ENCODE measurements at places on chromosomes 5 and 9.

DNA sequence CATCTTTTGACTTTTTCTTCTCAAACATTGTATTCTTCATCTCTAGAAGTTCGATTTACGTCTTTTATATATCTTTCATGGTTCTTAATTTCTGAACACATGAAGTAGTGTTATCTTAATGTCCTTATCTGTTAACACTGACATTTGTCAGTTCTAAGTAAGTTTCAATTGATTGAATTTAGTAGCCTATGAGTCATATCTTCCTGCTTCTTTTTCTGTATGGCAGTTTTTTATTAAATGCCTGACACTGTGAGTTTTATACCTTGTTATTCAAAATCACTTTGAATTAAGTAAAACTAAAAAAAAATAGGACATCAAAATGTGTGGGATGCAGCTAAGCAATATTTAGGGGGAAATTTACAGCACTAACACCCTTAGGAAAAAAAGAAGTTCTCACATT, 707.0 kb upstream of the ACO1 start:
- DNase-seq: no peak

GRCh38 chr9:103707181-103707580, 386.9 kb upstream of the SMC2 start:
- DNase-seq: no peak

- no peak for DNase-seq
These were observed 336.1 kb downstream of the GLIS3 start for GRCh38 chr9:3963643-3964369.

GRCh38 chr5:56110646-56111403, 116.1 kb upstream of the IL6ST start:
- DNase-seq: no peak

GRCh38 chr9:21964925-21965385, 29.2 kb downstream of the CDKN2A start:
- no peak for DNase-seq

Data from NCI-H187 (cell line).